ENCODE measurements at places on chromosomes 3 and 15. TPM values are rescaled to one million over a fixed set of nuclear protein-coding genes. Genes with fewer than 3 reads are reported as not detected.

The DAPK2 gene
- 1.7 TPM for total RNA-seq

The SLC12A1 gene
- total RNA-seq, result not detected

The SKOR1 gene
- 0.15 TPM for total RNA-seq

The SLC2A2 gene
- total RNA-seq, result not detected

The CYP19A1 gene
- total RNA-seq, result 5.1 TPM

The MFGE8 gene
- total RNA-seq, result 46.1 TPM

The SHC4 gene
- total RNA-seq, result 2.0 TPM

The HIGD2B gene
- total RNA-seq, result not detected

The ARGFX gene
- not detected for total RNA-seq

The ROPN1 gene
- not detected for total RNA-seq

The ACSBG1 gene
- under 0.01 TPM for total RNA-seq

The STRIT1 gene
- total RNA-seq, result not detected

The RLBP1 gene
- total RNA-seq, result not detected

The SHQ1 gene
- 23.0 TPM for total RNA-seq

The PPP4R2 gene
- total RNA-seq, result 61.7 TPM

The LMCD1 gene
- 41.8 TPM for total RNA-seq

The PLA2G4E gene
- total RNA-seq, result under 0.01 TPM

The GPR171 gene
- not detected for total RNA-seq

The HYAL2 gene
- total RNA-seq, result 86.3 TPM

The MAGEL2 gene
- total RNA-seq, result 0.50 TPM

The PLCB2 gene
- total RNA-seq, result 0.17 TPM

The ALDH1A2 gene
- 2.3 TPM for total RNA-seq

The TUSC7 gene
- not detected for total RNA-seq

The GTF2E1 gene
- 13.2 TPM for total RNA-seq

The GRIP2 gene
- 0.15 TPM for total RNA-seq

The MITF gene
- total RNA-seq, result 30.1 TPM

The ISLR2 gene
- total RNA-seq, result not detected

The ARNT2 gene
- total RNA-seq, result 4.7 TPM

The GCSAM gene
- not detected for total RNA-seq

The CACNA2D2 gene
- not detected for total RNA-seq

The NLGN1 gene
- 3.3 TPM for total RNA-seq

The GOLGA8K gene
- 0.44 TPM for total RNA-seq

The PCYT1A gene
- total RNA-seq, result 104 TPM

The BCHE gene
- 11.1 TPM for total RNA-seq

The IL20RB gene
- total RNA-seq, result 2.6 TPM

The INSYN1 gene
- total RNA-seq, result 0.73 TPM

The SLC28A2 gene
- total RNA-seq, result not detected

The CCR3 gene
- 0.33 TPM for total RNA-seq

The SI gene
- total RNA-seq, result not detected

The TMEM212 gene
- not detected for total RNA-seq

The ISL2 gene
- 3.6 TPM for total RNA-seq

The FEM1B gene
- total RNA-seq, result 41.6 TPM

The GALNT15 gene
- total RNA-seq, result 93.0 TPM

The PTH1R gene
- total RNA-seq, result 0.66 TPM

The C3orf80 gene
- 0.15 TPM for total RNA-seq

The SLC6A11 gene
- not detected for total RNA-seq

The FOXB1 gene
- total RNA-seq, result not detected
